SK-N-DZ (cell line): ENCODE measurements at places on chromosomes 13 and 19.

- no peak for DNase-seq
Observed at GRCh38 chr13:85141401-85141800, 657.8 kb downstream of the SLITRK6 start.

GRCh38 chr13:99463646-99464397 is 37.5 kb upstream of the TM9SF2 start:
- DNase-seq, result no peak

- DNase-seq, result no peak
Observed at GRCh38 chr19:45769821-45770191, 754 bp upstream of the SIX5 start.

DNA sequence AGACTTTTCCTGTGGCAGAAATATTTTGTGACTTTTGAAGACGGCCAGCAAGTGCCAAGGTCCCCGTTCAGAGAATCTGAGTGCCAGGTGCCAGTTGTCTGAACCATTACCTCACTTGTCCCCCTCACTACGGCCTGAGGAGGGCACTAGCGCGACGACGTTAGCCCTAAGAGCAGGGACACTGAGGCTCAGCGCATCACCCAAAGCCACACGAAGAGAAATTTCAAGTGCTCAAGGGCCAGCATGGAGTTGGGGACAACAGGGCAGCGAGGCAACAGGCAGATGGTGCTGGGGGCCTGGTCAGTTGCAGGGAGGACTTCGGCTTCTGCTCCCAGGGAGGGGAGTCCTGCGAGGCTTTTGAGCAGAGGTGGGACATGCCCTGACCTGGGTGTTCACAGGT is 9.5 kb upstream of the TYK2 start:
- DNase-seq, result no peak

GRCh38 chr19:33374236-33374714 is 766 bp downstream of the CEBPG start:
- DNase-seq, result peak; percentile 22

GRCh38 chr13:82323101-82323500 is 1559.2 kb downstream of the SLITRK1 start:
- DNase-seq, result no peak

DNA sequence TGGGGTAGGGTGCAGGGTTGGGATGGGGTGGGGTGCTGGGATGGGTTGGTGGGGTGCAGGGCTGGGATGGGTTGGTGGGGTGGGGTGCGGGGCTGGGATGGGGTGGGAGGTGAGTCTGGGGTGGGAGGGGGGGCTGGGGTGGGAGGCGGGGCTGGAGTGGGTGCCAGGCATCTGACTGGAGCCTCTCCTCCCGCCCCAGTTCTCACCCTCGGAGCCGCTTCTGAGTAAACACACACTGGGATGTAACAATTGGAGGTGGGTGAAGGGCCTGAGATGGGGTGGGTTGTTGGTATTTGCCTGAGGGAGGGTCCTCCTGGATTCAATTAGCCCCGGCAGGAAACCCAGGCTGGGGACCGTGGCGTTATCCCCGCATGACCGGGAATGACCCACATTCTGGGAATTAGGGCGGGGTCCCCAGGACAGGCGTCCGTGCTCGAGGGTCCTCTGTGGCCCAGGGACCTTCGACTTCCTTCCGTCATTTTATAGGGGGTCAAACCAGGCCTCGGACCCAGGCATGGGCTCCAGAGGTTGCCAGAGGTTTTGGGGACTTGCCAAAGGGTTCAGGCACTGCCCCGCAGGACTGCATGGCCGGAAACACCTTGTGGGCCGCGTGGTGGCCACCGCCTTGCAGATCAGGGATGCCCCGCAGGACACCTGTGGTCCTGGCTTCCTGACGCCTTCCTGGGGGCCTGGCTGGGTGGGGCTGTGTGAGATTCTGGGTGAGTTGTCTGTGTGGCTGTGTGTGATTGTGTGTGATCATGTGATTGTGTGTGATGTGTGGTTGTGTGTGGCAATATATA is 1.4 kb downstream of the TMPRSS9 start:
- DNase-seq, result no peak

- no peak for DNase-seq
Observed at GRCh38 chr13:72539925-72540324, 187.5 kb downstream of the MZT1 start.
